ENCODE measurements at places on chromosomes 7 and 10. TPM values are rescaled to one million over a fixed set of nuclear protein-coding genes. Genes with fewer than 3 reads are reported as not detected.

Gene ABCB4
- total RNA-seq = 12.1 TPM

Gene GDF10
- total RNA-seq = not detected

Gene SOSTDC1
- not detected for total RNA-seq

DNA sequence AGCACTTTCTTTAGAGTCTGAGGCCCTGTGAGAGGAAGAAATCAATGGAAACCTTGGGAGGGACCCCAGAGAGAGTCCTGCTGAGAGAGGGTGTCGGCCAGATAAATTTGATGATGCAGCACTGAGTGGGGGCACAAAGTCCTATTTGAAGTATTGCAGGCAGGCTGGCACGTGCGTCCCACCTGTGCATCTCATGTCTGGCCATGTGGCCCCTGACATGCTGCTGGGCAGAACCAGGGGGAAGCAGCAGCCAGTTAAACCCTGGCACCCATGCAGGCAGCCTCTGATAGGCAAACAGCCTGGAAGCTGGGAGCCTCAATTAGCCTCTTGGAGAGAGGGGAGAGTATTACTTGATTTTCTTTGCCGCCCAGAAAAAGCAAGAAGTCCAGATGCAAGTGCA lies 180.9 kb downstream of the PLXNA4 start:
- peak; percentile 35 for DNase-seq
